ENCODE measurements at places on chromosomes 4 and X.

DNA sequence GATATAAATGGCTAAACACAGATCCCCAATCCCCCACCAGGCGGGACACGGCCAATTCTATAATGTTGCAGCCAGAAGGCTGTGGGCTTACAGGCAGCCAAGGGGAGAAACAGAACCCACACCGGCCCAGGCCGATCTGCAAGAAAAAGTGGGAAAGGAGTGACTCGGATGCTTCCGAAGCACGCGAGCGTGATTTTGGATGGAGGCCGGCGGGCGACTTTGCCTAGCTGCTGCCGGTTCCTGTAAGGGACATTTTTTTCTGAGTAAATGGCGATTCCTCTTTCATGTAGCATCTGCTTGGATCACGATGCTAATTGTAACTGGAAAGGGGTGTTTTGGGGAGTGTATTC is 470.2 kb downstream of the PCDH19 start:
- DNase-seq, result no peak

DNA sequence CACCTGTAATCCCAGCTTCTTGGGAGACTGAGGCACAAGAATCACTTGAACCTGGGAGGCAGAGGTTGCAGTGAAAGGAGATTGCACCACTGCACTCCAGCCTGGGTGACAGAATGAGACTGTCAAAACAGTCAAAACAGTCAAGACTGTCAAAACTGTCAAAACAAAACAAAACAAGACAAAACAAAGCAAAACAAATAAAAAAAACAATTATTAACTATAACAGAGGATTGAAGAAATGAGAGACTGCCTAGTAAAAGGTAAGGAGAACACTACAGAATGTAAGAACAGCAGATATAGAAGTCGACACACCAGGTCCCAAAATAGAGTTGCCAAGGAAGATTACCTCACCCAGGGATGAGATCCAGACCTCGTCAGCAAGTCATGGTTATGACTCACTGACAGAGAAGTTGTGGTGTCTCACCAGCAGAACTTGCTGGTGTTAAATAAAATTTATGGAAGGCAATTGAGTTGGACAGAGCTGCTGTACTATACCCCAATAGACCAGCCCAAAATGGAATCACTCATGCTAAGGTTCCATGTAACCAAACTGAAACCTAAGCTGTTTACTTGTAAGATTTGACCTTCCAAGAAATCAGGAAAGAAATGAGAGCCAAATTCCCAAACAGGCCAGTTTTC is 32.1 kb upstream of the GK start:
- DNase-seq, result peak; percentile 89

- DNase-seq, result no peak
Measured at GRCh38 chr4:150145090-150145945, 67.1 kb downstream of the DCLK2 start.

DNA sequence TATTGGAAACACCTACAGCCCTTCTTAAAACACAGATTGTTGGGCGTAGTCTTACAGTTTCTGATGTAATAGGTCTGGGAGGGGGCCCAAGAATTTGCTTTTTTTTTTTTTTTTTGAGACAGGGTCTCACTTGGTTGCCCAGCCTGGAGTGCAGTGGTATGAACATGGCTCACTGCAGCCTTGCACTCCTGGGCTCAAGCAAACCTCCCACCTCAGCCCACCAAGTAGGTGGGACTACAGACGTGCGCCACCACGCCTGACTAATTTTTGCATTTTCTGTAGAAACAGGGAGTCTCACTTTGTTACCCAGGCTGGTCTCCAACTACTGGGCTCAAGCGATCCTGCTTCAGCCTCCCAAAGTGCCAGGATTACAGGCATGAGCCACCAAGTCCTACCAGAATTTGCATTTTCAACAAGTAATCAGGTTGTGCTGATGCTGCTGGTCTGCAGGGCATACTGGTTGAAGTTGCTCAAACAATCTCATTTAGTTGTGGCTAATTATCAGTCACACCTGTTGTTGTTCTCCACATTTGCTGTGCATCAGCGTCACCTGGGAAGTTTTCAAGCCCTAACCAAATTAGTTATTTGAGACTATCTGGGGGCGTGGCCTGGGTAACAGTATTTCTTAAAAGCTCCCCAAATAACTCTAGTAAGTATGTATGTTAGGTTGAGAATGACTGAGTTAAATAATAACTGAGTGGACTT is 14.0 kb downstream of the TMEM154 start:
- no peak for DNase-seq

DNA sequence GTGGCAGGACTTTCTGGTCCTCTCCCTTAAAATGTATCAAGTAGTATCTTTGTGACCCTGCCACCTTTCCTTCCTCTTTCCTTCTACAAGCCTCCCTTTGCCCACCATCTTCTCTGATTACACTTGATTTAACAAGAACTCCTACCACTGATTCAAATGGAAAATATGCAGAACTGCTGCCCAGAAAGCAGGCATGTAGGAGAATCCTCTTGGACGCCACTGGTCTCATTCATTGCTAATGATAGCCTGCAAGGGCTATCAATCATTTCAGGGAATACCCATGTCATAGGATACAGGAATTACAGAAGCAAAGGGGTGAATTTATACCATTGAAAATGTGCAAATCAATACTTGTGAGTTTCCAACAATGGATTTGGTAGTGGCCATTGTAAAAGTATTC is 294.6 kb upstream of the NRK start:
- no peak for DNase-seq

- DNase-seq, result no peak
Measured at GRCh38 chr4:77927991-77928925, 65.6 kb downstream of the MRPL1 start.

DNA sequence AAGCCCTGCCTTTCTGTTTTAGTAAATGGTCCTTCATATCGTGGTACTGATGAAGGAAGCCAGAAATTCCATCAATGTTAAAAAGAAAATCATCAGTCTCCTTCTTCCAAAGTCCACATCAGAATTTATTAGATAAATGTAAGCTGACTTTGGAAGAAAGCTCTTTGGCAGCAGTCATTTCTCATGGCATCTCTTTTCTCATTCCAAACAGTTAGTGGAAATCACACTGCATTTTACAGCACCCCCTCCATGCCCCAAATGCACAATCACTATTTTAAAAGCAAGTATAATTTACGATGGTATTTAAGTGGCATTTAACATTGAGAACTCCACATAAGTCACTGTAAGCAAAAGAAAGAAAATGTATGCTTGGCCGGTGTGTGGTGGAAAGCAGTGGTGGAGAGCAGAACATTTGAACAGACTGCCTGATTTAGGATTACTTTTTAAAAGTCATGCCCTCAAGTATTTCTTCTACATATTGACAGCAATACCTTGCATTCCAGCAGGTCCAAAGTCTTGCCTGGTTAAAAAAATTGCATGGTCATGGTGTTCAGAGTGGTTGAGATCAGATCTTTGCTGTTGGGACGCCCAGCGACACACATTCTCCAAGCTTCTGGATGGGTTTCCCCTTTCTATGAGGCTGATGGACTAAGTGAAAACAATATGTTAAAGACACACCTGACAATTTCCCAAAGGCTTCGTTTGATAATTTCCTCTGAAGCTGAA is 248.6 kb downstream of the ADAMTS3 start:
- no peak for DNase-seq

DNA sequence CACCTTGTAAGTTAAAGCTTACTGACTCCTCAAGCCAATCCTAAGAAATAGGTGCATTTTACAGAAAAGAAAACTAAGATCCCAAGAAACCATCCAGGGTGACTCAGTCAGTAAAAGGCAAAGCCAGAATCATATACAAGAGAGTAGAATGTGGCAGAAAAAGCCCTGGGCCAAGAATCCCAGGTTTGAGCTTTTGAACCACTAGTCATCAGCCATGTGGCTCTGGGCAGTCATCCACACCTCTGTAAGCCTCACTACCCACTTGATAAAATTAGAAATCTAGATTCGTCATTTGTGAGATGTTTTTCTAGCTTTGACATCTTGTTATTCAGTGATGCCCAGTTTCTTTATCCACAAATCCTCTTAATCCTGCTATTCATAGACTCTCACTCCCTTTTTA is 122.2 kb upstream of the PDE5A start:
- DNase-seq, result peak; percentile 48

- DNase-seq, result no peak
Measured at GRCh38 chr4:654871-655463, 19.1 kb downstream of the ATP5ME start.

DNA sequence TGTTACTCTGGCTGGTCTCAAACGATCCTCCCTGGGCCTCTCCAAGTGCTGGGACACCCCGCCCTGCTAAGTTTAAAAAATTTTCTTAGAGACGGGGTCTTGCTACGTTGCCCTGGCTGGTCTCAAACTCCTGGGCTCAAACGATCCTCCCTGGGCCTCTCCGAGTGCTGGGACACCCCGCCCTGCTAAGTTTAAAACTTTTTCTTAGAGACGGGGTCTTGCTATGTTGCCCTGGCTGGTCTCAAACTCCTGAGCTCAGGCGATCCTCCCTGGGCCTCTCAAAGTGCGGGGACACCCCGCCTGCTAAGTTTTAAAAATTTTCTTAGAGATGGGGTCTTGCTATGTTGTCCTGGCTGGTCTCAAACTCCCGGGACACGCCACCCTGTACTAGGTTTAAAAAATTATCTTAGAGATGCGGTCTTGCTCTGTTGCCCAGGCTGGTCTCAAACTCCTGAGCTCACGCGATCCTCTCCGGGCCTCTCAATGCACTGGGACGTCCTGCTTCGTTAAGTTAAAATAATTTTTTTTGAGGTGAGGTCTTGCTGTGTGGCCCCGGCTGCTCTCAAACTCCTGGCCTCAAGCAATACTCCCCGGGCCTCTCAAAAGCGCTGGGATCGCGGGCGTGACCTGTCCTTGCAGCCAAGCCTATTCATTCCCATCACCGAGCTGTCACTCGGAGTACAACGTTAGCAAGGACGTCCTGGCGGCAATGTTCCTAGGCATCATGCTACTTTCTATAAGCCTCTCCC is 1.1 kb downstream of the SLC25A6 start:
- DNase-seq, result no peak

DNA sequence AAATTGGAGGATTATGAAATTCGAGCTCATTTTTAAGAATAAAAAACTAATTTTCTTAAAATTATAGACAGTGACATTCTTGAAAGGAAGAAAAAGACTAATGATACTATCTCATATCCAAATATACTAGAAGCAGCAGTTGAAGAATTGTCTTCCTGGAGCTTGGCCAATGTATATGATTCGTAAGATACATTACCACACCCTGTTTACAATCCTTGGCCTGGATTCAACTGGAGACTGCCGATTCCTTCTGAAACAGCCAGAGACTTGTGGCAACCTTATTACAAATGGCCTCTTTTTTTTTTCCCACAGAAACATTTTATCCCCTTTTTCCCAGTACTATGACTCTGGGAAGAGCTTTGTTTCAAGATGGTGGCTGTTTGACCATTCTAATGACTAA is 571.2 kb upstream of the FAT1 start:
- DNase-seq, result no peak

- no peak for DNase-seq
Measured at GRCh38 chrX:37809970-37810369, 30.1 kb downstream of the CYBB start.

GRCh38 chr4:10024303-10024702 is 3.0 kb upstream of the SLC2A9 start:
- DNase-seq, result no peak

DNA sequence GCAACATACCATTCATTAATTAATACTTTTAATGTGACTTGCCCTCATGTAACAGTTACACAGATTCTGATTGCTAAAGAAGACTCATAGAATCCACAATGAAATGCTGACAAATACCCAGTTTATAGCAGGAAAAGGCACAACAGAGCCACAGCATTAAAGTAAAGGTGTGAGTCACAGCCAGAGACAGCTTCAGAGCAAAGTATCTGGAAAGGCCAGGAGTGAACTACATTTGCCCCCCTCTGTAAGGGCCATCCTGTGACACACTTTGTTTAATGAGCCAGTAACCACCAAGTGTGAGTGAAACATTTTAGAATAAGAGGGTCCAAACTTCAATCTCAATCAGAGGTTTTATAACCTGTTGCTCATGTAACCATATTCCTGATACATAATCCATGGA is 133.8 kb upstream of the TACR3 start:
- DNase-seq, result no peak

GRCh38 chr4:112881842-112882241 is 167.6 kb upstream of the ANK2 start:
- no peak for DNase-seq

DNA sequence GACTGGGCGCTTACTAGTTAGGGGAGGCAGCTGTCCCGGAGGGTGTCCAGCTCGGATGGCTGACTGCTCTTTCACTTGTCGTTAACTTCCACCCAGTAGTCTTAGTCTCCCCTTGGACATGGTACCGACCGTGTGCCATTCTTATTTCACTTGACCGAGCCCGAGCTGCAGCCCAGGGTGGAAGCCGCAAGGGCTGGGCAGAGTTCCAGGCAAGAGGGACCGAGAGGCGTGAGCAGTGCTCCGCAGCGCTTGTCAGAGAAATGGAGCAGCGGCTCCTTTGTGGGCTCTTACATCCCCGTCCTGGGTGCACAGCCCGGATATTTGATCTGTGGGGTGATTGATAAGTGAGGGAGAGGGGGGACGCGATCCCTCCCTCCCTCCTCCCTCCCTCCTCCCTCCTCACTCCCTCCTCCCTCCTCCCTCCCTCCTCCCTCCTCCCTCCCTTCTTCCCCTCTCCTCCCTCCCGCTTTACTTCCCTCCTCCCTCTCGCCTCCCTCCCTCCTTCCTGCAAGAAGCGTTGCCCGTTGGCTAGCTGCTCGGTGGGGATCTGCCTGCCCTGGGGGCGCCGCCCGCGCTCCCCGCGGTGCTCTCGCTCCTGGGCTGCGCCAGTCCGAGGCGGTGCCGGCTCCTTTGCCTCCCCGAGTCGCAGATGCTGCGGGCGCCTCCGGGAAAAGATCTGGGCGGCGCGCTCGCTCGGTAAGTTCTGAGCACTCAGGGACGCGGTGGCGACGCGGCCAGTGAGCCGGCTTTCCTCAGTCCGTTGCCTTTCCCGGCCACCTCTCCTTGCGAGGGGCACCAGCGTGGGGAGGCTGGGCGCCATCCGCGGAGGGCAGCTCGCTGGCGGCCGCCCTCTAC is at the start of gene SLITRK2:
TSS of gene SLITRK2 (plus strand) at position 499 of the 855 bp plus-strand sequence. CDS start 4,597 bp downstream, outside the sequence.
- no peak for DNase-seq

GRCh38 chrX:126658447-126658846 is 105.8 kb upstream of the DCAF12L1 start:
- no peak for DNase-seq

GRCh38 chrX:129593137-129593536 is 53.1 kb downstream of the OCRL start:
- DNase-seq, result peak; percentile 41

Data from AG08395 (cell line).